Stimulated activated CD4-positive, alpha-beta T cell treated with anti-CD3 and anti-CD28 coated beads, Interleukin-15, amount 100 ng/mL, for 1 hour (primary cell): ENCODE measurements at places on chromosomes 3 and 15.

GRCh38 chr3:30779686-30780287 lies 114.7 kb downstream of the GADL1 start:
- no peak for DNase-seq

DNA sequence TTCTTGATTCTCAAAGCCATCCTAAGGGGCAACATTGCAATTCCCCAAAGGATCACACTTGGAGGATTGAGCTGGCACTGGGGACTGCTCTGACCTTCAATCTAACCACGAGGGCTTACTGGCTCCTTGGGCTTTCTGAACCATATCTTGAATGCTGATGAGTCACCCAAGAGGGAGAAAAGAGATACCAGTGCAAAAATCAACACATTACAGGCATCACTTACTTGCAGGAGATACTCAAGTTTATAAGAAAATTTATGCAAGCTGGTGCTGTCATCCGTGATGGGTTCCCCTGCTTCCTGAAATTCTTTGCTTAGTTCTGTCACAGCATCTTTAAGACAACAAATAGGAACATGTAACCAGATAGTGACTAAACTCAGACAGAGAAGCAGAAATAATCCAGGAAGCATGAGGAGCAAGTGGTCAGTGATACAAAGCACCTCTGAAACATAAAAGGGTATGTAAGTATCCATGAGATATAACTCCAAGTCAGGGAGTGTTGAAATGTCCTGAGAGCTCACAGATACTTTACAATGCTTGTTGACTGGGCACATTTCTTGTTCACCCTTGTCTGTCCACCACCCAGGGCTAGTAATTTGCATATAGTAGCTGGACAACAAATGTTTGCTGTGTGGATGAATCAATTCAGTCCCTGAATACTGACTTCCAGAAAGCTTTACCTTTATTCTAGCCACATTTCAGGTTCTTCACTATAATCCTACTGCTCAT lies 14.1 kb downstream of the FYCO1 start:
- DNase-seq, result no peak

DNA sequence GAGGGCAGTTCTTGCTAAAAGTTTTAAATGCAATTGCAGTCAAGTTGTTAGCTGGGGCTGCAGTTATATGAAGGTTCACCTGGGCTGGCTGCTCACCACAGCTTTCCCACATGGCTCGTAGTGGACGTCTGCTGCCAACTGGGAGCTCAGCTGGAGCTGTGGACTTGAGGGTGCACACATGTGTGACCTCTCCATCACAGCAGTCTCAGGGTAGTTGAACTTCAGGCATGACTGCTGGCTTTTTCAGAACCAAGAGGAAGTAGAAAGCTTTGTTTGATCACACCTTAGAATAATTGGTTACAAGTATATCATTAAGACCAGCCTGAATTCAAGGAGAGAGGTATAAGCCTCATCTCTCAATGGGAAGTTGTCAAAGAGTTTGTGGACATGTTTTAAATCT lies 74.1 kb downstream of the CHL1 start:
- no peak for DNase-seq

DNA sequence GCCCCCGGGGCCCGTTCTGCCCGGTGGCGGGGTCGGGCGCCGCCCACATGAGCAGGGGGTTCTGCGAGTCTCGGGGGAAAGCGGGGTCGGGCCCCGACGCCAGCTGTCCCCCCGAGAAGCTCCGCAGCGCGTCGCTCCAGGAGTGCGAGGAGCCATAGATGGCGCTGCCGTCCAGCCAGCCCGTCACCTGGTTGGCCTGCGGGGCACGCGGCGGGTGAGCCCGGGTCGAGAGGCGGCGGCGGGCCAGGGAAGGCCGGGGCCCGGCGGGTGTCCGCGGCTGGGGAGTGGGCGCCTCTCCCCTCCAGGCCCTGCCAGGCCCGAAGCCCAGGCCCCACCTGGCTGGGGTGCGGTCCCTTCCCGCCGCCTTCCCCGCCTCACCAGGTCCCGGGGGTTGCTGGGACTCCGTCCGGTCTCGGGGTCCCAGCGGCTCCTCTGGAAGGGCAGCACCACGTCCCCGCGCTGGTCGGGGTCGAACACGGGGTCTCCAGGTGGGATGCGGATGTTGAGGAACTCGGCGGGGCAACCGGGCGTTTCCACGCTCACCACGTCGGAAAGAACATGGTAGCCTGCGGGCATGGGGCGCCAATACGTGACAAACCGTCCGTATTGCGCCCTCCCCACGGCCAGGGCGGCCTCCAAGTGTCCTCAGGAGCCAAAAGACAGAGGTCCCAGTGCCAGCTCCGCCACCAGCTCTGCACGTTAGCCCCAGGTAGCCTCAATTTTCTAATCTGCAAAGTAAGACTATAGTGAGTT lies 2.4 kb downstream of the DUOX2 start:
- no peak for DNase-seq

DNA sequence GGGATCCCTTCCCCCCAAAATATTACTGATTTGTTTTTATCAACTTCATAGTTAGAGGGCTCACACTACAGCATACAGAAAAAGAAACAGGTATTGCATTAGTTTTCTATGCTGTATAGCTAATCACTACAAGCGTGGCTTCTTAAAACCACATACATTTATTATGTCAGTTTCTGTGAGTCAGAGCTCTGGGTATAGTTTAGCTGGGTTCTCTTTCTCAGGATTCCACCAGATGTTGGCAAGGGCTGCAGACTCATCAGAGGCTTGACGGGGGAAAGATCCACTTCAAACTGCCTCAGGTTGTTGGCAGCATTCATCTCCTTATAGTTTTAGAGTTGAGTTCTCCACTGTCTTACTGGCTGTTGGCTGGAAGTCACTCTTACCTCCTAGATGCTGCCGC lies 328.0 kb downstream of the NLGN1 start:
- no peak for DNase-seq

GRCh38 chr3:140914384-140914945 lies 27.2 kb upstream of the SLC25A36 start:
- DNase-seq, result no peak

- DNase-seq, result no peak
Measured at GRCh38 chr15:88949734-88950400, 36.7 kb upstream of the MFGE8 start.

DNA sequence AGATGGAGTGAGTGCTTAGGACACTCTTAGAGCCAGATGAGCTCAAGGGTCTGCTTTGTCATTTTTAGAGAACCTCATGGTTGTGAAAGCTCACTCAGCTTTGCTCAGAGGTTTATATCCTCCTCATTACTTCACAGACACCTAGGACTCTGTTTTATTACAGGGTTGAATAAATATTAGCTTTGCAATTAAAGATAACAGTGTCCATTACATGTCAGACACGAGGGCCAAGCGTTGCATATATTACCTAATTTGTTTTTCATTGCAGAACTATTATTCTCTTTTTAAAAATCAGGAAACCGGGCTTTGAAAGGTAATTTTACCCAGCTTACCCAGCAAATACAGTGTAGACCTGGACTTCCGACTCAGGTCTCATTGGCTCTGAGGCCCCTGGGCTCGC lies 16.1 kb downstream of the MAP6D1 start:
- DNase-seq, result no peak

- DNase-seq, result no peak
Measured at GRCh38 chr15:85003593-85004312, 22.1 kb downstream of the PDE8A start.

- DNase-seq, result no peak
Measured at GRCh38 chr3:195172039-195172684, 98.8 kb downstream of the XXYLT1 start.

DNA sequence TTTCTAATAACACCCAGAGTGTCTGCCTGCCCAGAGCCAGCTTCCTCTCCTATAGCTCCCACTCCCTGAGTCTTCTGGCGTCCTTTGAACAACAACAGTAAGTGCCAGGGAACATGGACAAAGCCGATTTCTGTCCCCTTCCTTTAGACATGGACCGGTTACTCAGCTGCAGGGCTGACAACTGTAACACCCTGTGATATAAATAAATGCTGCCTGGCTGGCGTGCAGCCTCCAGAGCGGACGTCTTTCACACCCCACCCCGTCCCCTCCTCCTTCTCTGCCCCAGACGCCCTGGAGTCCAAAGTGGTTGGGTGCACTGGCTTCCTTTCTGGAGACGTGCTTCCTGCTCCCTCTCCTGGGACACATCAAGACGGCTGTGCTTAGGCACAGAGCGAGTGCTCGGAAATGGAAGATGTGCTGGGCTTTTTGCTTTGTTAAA lies 281.9 kb upstream of the LRRFIP2 start:
- no peak for DNase-seq

GRCh38 chr15:41790756-41791546 lies 16.7 kb downstream of the MAPKBP1 start:
- DNase-seq, result no peak

- no peak for DNase-seq
Measured at GRCh38 chr3:169104972-169105371, 558.5 kb downstream of the MECOM start.

- no peak for DNase-seq
Measured at GRCh38 chr15:91045065-91045464, 22.7 kb upstream of the VPS33B start.

GRCh38 chr3:60095516-60095915 lies 1045.7 kb upstream of the CFAP20DC start:
- no peak for DNase-seq

GRCh38 chr3:14256046-14256445 lies 77.4 kb downstream of the LSM3 start:
- DNase-seq, result no peak

GRCh38 chr15:89740137-89740536 lies 10.9 kb downstream of the MESP1 start:
- peak; percentile 5 for DNase-seq

GRCh38 chr3:176814285-176814684 lies 383.0 kb downstream of the TBL1XR1 start:
- DNase-seq, result no peak

GRCh38 chr15:100537331-100537730 lies 8.6 kb upstream of the CERS3 start:
- no peak for DNase-seq

DNA sequence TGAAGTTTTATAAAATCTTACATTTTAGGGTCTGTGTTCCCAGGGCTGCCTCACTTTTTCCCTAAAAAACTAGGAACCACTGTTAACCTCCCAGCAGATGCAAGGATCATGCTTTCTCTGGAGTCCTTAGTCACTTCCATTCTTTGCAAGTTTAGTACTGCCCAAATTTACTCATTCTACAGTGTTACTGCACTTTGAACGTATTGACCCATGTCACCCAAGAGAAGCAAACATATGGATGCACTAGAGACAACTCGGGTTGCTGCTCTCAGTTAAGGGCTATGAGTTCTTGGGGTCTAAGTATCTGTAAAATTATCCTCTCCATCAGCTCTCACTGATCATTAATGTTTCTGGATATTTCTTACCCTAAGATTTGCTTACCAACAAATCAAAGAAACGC lies 59.0 kb downstream of the LEO1 start:
- DNase-seq, result no peak

DNA sequence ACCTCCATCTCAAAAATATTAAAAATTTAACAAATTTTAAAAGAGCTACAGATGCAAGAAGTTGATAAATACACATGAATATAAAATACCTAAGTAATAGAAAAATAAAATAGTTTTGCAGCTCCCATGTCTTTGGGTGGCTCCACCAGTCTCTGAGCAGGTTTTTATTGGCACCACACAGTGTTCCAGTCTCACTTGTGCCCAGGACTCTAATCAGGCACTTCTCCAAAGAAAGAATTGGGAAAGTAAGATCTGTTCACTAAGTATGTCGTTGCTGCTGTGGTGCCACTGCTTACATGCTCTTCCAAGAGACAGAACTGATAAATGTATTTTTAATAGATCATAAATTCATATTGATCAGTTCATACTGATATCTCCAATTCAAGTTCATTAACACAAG lies 92.5 kb upstream of the ABI3BP start:
- no peak for DNase-seq

DNA sequence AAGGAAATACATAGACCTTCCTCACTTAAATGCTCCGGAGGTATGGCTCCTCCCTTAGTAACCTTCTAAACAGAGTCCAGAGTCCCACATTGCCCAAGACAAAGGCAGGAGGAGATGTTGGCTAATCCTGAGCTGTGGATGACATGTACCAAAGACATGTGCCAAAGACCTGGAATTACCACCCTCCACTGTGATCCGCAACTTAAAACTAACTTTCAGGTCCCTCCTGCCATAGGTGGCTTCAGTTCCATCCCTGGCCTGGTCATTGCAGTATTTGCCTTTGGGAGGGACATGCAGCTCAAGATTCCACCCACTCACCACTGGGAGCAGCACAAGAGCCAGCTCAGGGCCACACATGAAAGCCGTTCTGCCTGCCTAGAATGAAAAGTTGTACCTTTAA lies 28.0 kb downstream of the MYZAP start:
- DNase-seq, result no peak

DNA sequence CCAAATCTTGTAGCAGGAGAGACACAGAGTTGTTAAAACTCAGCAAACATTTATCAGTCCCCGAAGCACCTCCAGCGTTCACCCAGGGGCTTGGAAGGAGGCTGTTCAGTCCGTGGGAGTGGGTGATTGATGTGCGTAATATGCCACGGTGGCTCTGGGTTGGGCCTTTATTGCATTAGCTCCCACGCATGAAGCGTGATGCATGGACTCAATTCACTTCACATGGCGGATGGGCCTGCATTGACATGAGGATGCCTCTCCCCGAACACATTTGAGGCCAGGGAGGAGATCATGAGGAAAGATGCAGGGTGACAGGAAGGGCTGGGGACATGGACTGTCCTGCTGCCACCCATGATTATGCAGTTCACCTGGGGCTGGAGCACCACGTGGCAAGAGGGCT lies 126.5 kb downstream of the FAM43A start:
- DNase-seq, result no peak

- DNase-seq, result no peak
Measured at GRCh38 chr3:129118745-129119144, 2.9 kb downstream of the RAB43 start.

- DNase-seq, result no peak
Measured at GRCh38 chr15:50225057-50225456, 40.5 kb downstream of the HDC start.

GRCh38 chr3:73148206-73148605 lies 86.7 kb downstream of the EBLN2 start:
- DNase-seq, result no peak

GRCh38 chr3:140754936-140755335 lies 77.1 kb downstream of the TRIM42 start:
- DNase-seq, result no peak

DNA sequence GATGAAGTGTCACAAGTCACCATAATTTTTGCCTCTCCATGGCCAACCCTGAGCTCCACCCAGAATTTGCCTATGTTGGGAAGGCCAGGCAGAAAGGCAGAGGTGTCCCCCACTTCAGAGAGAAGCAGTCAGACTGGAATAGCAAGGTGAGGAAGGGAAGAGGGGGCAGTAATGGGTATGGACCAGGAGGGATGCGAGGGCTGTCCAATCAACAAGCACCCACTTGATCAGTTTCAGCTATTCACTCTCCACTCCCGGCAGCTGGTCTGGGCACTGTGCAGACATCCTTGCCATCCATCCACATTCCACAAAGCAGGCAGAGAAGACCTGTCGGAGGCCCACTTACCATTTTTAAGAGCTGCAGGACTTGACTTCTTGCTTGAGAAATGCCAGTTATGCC lies 43.5 kb upstream of the CTNNB1 start:
- DNase-seq, result no peak

DNA sequence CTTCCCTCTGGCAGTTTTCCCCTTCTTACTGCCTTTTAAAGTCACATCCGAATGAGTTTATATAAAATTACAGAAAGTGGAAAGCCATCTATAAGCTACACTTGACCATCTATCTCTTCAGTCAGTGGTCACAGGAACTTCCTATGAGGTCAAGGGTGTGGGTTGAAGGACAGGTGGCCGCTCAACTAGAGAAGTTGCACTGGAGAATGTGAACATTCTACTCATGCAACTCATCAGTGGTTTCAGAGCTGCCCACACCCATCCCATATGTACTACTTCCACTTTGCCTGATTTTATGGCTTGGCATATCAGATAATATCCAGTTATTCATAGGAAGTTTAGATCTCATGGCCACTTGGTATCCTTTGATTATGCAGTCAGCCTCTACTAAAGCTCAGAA lies 57.4 kb upstream of the TMEM158 start:
- no peak for DNase-seq
